ENCODE measurements at places on chromosomes 2 and 18. TPM values are rescaled to one million over a fixed set of nuclear protein-coding genes. Genes with fewer than 3 reads are reported as not detected.

Gene PFN4
- not detected for total RNA-seq

Gene SCN3A
- not detected for total RNA-seq

Gene ROCK2
- 20.5 TPM for total RNA-seq

Gene CIB4
- total RNA-seq = not detected

Gene TCF23
- not detected for total RNA-seq

Gene MEP1B
- not detected for total RNA-seq

Gene GPC1
- total RNA-seq = 6.2 TPM

Gene RIT2
- not detected for total RNA-seq

Gene MATN3
- not detected for total RNA-seq

Gene PROKR1
- not detected for total RNA-seq

Gene THAP4
- total RNA-seq = 53.1 TPM

Gene FBXO15
- total RNA-seq = 0.83 TPM

DNA sequence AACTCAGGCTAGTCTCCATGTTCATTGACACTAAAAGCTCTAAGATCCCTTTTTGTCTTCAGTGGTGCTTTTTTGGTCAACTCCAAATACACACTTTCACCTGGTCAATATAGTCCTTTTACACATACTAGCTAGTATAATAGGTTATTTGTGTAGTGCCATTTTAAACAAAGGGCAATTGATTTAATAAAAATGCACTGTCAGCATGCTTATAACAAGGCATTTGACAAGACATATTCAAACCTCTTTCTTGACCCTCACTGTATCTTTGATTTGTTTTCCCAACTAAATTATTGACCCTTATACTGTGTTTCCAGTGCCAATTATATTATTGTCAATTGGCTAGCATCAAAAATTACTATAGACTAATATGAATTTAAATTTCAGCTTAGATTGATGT lies 1117.6 kb upstream of the DDX18 start:
- H3K27me3 ChIP-seq = no peaks in the 10 kb centered on the region
- DNase-seq = no peak
- H3K4me3 ChIP-seq = no peak overlapping the region
- no peaks in the 10 kb centered on the region for H3K36me3 ChIP-seq
- no peak overlapping the region for H3K27ac ChIP-seq

DNA sequence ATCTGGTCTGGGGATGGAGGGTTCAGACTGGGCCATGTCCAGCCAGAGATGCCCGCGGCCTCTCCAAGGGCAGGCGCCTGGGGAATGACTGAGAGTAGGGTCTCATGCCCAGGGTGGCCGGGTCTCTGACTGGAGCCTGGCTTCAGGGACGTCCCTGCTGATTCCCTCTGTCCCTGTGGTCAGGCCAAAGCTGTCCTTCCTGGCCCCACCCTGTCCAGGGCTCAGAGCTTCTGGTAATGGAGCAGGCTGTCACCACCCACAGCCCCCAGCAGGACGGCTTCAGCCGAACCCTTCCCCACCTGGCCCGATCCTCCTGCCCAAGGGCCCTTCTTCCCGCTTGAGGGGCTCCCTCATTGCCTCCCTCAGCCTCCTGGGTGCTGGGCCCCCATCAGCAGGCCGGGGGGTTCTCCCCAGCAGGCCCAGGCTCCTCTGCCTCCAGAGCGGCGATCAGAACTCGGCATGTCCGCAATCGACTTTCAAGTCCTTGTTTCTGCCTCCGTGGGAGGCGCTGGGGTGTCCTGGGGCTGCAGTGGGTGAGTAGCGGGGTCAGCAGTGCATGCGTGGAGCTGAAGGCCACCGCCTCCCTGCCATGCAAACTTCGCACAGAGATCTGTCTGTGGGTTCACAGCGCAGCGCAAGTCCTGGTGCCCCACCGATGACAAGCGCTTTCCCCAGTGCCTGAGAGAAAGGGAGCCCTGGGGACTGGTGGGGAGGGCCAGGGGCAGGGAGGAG lies 18.3 kb downstream of the RAMP1 start:
- H3K36me3 ChIP-seq = peaks cover 4% of the 10 kb centered on the region
- no peak overlapping the region for H3K27ac ChIP-seq
- H3K27me3 ChIP-seq = no peaks in the 10 kb centered on the region
- H3K4me1 ChIP-seq = peaks cover 8% of the 10 kb centered on the region

GRCh38 chr2:82098617-82099016 lies 1794.1 kb upstream of the LRRTM1 start:
- H3K27ac ChIP-seq = no peak overlapping the region
- H3K4me1 ChIP-seq = no peaks in the 10 kb centered on the region
- no peak overlapping the region for H3K4me3 ChIP-seq
- DNase-seq = no peak

- H3K4me3 ChIP-seq = no peak overlapping the region
- H3K36me3 ChIP-seq = no peaks in the 10 kb centered on the region
- no peak overlapping the region for H3K27ac ChIP-seq
These were observed 94.4 kb upstream of the NOSTRIN start for GRCh38 chr2:168708080-168708479.

- DNase-seq = no peak
- no peak overlapping the region for H3K4me3 ChIP-seq
- H3K27ac ChIP-seq = no peak overlapping the region
- H3K36me3 ChIP-seq = peaks cover 2% of the 10 kb centered on the region
- H3K4me1 ChIP-seq = peaks cover 14% of the 10 kb centered on the region
These were observed 217.7 kb downstream of the TNS1 start for GRCh38 chr2:217784996-217785543.

- no peak overlapping the region for H3K4me3 ChIP-seq
- H3K27me3 ChIP-seq = peaks cover 3% of the 10 kb centered on the region
- no peak for DNase-seq
- H3K27ac ChIP-seq = no peak overlapping the region
- no peaks in the 10 kb centered on the region for H3K4me1 ChIP-seq
- no peaks in the 10 kb centered on the region for H3K36me3 ChIP-seq
These were observed 36.7 kb downstream of the MCFD2 start for GRCh38 chr2:46878886-46879285.

DNA sequence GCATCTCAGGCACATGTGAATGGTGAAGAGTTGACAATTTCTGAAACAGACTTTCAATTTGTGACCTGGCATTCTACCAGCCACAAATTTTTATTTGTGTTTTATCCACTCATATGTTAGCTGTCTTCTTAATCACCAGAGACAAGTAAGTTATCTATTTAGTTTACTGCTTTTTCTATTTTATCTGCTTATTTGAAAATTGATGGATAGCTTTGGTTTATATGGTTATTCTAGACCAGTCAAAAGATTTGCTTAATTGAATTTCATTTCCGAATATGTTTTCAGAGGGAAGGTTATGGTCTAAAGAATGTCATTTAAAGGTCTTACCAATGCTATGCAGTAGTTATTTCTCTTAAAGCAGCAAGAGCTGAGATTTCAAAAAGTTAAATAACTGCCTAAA lies 43.5 kb upstream of the LRRTM1 start:
- no peaks in the 10 kb centered on the region for H3K4me1 ChIP-seq
- H3K27me3 ChIP-seq = no peaks in the 10 kb centered on the region
- no peak overlapping the region for H3K27ac ChIP-seq
- no peaks in the 10 kb centered on the region for H3K36me3 ChIP-seq

GRCh38 chr2:58293056-58293455 lies 51.9 kb upstream of the FANCL start:
- no peaks in the 10 kb centered on the region for H3K4me1 ChIP-seq
- H3K27me3 ChIP-seq = peaks cover 2% of the 10 kb centered on the region
- DNase-seq = no peak

- no peaks in the 10 kb centered on the region for H3K36me3 ChIP-seq
- H3K27me3 ChIP-seq = no peaks in the 10 kb centered on the region
- H3K4me3 ChIP-seq = no peak overlapping the region
- H3K4me1 ChIP-seq = no peaks in the 10 kb centered on the region
- no peak for DNase-seq
These were observed 1065.8 kb upstream of the SLC39A10 start for GRCh38 chr2:194591192-194591591.

DNA sequence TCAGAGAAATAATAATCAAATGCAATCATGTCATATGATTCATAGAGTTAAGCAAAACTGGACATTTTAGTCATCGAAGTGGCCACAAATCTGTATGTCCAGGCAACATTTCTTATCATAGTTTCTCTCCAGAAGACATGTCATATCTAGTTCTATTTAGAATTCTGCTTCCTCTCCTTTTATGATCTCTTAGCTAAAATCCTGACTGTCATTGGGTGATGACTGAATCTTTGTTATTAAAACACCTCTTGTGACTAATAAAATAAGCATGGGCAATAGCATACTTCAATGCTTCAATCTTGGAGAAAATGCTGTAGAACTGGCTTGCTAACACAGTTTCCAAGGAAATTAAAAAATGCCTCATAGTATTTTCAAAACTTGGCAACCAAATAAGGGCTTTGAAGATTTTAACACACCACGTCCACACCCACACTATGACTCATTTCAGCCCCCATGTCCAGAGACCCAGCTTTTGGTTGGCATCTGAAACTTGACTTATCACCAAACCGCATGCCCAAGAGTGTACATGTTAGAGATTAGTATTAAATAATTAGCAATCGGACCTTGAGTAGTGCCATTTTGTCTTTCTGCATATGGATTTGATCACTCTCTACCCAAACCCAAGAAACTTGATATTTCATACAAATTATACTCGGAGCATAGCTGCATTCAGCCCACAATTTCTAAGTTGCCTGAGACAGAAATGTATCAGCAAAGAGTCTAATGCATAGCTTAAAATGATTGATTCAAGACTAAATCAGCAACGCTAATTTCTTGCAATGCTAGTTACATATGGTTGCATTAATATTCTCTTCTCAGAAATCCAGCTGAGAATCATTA lies 106.5 kb upstream of the ETAA1 start:
- H3K36me3 ChIP-seq = no peaks in the 10 kb centered on the region
- peaks cover 2% of the 10 kb centered on the region for H3K27me3 ChIP-seq
- no peak overlapping the region for H3K27ac ChIP-seq
- no peaks in the 10 kb centered on the region for H3K4me1 ChIP-seq
- H3K4me3 ChIP-seq = no peak overlapping the region
- DNase-seq = no peak

GRCh38 chr2:54979321-54980044 lies 70.8 kb downstream of the RTN4 start:
- H3K27ac ChIP-seq = no peak overlapping the region
- no peak for DNase-seq
- no peaks in the 10 kb centered on the region for H3K27me3 ChIP-seq
- peaks cover 16% of the 10 kb centered on the region for H3K36me3 ChIP-seq
- H3K4me1 ChIP-seq = peaks cover 24% of the 10 kb centered on the region

DNA sequence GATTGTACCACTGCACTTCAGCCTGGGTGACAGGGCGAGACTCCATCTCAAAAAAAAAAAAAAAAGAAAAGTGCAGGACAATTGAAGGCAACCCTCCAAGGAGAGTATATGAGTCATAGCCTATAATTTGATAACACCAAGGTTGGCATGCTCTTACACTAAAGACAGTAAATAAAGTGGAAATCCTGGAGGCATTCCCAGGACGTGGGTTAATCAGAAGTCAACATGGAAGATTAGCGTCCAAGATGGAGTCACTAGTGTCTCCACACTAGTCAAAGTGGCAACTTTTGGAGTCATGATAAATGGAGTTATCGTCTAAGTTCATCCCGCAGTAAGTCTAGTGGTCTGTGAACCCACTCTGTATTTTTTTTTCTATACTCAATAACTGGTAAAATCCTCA lies 21.2 kb upstream of the UGGT1 start:
- no peaks in the 10 kb centered on the region for H3K27me3 ChIP-seq
- no peaks in the 10 kb centered on the region for H3K4me1 ChIP-seq
- no peak overlapping the region for H3K4me3 ChIP-seq
- H3K27ac ChIP-seq = no peak overlapping the region
- no peaks in the 10 kb centered on the region for H3K36me3 ChIP-seq

- no peak overlapping the region for H3K27ac ChIP-seq
- H3K4me1 ChIP-seq = no peaks in the 10 kb centered on the region
- DNase-seq = no peak
- no peaks in the 10 kb centered on the region for H3K27me3 ChIP-seq
- H3K4me3 ChIP-seq = no peak overlapping the region
These were observed 81.7 kb downstream of the FEZ2 start for GRCh38 chr2:36516136-36516870.

- peak; percentile 97 for DNase-seq
- H3K36me3 ChIP-seq = peaks cover 10% of the 10 kb centered on the region
- peak overlapping the region; percentile 92 for H3K27ac ChIP-seq
- peaks cover 23% of the 10 kb centered on the region for H3K4me1 ChIP-seq
These were observed 520 bp downstream of the SAP130 start for GRCh38 chr2:128027278-128027800.

DNA sequence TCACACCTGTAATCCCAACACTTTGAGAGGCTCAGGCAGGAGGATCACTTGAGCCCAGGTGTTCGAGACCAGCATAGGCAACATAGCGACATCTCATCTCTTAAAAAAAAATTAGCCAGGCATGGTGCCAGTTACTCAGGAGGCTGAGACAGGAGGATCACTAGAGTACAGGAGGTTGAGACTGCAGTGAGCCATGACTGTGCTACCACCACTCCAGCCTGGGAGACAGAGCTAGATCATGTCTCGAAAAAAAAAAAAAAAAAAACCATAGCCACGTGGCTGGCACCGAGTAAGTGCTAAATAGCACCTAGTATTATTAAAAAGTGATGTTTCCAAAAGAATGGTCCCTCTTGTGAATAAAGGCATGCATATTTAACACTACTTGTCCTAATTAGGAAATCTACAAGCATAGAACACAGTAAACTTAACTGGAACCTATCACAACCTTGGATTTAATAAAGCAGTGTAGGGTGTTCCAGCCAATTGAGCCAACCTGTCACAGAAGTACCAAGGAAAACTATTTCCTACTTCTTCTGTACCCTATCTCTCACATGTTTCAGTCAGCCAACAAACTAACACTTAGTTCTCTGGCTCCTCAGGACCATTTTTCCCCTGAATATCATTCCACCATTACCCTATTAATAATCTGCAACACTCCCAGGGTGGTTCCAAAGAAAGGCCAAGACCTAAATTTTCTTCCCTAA lies 8.8 kb downstream of the RAB1A start:
- no peaks in the 10 kb centered on the region for H3K27me3 ChIP-seq
- DNase-seq = no peak
- peaks cover 3% of the 10 kb centered on the region for H3K36me3 ChIP-seq
- H3K4me3 ChIP-seq = no peak overlapping the region

GRCh38 chr2:215915441-215915840 lies 97.9 kb downstream of the MREG start:
- H3K4me1 ChIP-seq = peaks cover 7% of the 10 kb centered on the region
- no peak for DNase-seq
- no peaks in the 10 kb centered on the region for H3K36me3 ChIP-seq
- H3K27ac ChIP-seq = no peak overlapping the region
- H3K4me3 ChIP-seq = no peak overlapping the region

DNA sequence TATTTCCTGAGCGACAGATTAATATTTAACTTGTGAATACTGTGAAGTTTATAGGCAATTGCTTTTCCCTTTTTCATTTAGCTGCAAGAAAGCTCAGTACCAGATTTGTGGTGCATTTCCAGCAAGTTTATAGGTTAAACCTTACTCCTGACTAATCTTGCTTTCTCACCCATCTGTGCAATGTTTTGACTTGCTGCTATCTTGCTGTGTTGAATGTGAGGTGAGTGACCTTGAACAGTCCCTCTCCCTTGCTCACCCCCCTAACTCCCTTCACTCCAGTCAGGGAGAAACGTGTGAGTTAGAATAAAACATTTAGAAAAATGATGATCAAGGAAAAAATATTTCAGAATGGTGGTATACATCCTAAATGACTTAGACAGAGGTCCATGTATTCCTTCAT lies 39.8 kb upstream of the PARD3B start:
- H3K36me3 ChIP-seq = no peaks in the 10 kb centered on the region
- no peak overlapping the region for H3K27ac ChIP-seq
- DNase-seq = no peak
- H3K4me3 ChIP-seq = no peak overlapping the region
- H3K4me1 ChIP-seq = no peaks in the 10 kb centered on the region

All from activated T-helper 1 cell treated with anti-CD3 and anti-CD28 coated beads, Interleukin-12 subunit alpha, Interleukin-12 subunit beta, Interleukin-2, Interleukin-4 antibody, amounts not matched to agents 30 ng/mL and 10 ng/mL and 1 ng/mL, durations not matched to agents 14 hours and 24 hours and 36 hours (primary cell).